ENCODE measurements at places on chromosomes 1 and 21.

DNA sequence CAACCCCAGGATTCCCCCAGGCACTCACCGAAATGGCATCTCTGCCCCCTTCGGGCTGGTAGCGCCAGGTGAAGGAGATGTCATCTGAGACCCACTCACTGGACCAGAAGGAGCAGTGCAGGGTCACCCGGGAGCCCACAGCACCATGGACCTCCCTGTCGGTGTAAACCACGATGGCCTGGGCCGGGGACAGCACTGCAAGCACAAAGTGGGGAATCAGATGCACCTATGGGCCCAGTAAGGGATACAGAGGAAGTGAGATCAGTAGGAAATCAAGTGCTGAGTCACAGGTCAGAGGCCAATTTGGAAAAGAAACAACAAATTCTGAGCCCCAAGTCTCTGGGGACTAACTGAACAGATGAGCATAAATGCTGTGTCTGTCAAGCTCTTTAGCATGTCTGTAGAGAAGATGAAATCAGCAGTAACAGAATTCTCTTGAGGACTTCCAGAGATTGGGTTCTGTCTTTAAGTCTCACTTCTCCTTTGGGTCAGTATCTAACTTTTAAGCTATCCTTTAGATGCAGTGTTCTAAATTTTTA, 2.5 kb downstream of the MPZ start:
- DNase-seq: no peak

DNA sequence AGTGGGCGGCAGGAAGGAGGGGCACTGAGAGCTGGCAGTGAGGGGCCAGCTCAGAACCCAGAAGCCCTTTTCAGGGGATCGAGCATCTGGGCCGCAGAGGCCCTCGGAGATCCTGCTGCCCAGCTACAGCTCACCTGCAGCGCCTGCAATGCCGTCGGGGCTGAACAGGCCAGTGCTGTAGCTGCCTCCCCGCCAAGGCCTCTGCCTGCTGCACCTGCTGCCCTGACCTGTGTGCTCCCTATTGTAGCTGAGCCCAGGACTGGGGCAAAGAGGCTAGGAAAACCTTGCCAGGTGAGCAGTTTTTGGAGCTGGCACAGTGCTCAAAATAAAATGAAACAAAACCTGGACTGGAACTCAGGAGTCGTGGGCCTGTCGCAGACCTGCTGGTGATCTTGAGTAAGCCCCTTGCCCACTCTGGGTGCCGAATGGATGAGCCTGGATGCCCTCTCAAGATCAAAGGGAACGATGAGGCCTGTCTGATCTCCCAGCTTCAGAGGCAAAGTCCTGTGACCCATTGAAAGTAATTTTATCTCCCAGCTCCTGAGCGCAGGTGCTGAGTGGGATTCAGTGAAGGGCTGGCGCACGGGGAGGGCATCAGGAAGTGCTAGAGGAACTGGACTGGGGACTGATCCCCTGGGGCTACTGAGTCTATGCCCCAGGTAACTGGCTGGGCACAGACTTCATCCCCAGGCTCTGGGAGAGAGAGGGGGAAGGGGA, 154.6 kb downstream of the FOXD2 start:
- peak; percentile 52 for DNase-seq

DNA sequence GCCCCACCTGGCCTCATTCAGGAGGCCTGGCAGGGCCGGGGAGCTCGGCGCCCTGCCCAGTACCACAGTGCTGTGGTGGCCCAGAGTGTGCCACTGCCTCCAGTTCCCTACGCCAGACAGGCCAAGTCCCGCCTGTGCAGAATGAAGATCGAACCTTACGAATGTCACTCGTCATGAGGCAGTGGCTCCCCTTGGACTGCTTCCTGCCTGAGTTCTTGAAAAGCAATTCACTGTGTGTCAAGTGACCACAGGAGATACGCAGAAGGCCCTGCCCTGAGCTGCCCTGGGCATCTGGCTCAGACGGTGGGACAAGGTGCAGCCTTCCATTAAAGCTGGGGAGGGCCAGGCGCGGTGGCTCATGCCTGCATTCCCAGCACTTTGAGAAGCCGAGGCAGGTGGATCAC, 49.6 kb upstream of the LRP8 start:
- no peak for DNase-seq

DNA sequence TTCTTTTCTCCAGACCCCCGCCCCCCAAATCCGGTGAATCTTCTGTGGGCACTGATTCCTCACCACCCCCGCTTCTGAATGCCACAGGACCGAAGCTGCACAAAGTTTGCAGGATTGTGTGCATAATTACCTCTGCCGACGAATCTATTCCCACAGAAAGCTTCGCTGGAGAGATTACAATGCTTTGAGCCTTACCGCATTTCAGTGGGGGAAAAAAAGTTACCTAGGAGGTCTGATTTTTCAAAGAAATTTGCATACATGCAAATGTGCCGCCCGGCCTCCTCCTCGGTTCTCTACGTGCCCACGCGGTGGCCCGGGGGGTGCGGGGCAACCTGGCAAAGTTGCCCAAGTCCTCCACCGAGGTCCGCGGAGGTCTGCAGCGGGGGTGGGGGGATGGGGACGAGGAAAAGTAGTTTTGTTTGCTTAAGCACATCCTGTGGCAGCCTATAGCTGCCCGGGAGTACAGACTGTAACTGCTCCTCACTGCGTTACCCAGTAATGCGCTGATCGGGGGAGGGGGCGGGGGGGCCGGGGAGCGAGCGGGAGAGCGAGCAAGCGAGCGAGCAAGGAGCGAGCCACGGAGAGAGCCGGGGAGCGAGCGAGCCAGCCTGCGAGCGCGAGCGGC, 563 bp upstream of the NFIA start:
- DNase-seq: peak; percentile 69

GRCh38 chr1:114627107-114627506, 42.7 kb downstream of the DENND2C start:
- no peak for DNase-seq

GRCh38 chr21:45747233-45747766, 103.8 kb downstream of the PCBP3 start:
- DNase-seq: peak; percentile 39

GRCh38 chr1:156113282-156113950, 1.1 kb upstream of the LMNA start:
- DNase-seq: no peak

DNA sequence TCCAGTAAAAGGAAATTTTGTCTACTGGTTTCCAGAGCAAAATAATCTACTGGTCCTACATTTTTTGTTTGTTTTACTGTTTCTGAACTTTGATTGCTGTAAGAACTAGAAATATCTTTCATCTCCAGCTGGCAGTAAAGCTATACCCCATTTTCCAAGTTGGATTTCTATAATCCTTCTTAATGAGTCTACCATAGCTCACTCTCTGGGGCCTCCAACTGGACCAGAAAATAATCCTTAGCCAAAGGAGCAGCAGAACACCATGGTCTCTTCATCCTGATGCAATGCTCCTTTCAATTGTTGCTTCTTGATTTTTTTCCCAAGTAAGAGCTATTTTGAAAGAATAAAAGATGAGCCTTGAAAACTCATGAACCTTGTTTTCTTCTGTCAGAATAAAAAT, 110.0 kb upstream of the COL11A1 start:
- no peak for DNase-seq

- DNase-seq: peak; percentile 66
These were observed 137.4 kb upstream of the USP25 start for GRCh38 chr21:15592271-15592860.

DNA sequence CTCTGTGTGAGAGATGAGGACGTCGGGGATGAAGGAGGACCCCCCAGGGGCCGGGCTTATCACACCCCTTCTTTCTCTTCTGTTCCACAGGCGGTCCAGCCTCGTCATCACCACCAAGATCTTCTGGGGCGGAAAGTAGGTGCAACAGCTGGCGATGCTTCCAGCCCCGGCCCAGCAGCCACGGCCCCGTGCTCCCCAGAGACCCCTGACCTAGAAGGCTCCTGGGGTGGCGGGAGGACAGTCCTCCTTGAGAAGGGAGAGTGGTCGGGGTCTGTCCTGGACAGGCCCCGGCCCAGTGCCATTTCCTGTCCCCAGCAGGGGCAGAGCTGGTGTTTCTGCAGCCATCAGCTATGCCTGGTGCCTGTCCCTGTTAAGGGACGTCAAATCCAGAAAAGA, 41.7 kb downstream of the KCNAB2 start:
- DNase-seq: no peak

DNA sequence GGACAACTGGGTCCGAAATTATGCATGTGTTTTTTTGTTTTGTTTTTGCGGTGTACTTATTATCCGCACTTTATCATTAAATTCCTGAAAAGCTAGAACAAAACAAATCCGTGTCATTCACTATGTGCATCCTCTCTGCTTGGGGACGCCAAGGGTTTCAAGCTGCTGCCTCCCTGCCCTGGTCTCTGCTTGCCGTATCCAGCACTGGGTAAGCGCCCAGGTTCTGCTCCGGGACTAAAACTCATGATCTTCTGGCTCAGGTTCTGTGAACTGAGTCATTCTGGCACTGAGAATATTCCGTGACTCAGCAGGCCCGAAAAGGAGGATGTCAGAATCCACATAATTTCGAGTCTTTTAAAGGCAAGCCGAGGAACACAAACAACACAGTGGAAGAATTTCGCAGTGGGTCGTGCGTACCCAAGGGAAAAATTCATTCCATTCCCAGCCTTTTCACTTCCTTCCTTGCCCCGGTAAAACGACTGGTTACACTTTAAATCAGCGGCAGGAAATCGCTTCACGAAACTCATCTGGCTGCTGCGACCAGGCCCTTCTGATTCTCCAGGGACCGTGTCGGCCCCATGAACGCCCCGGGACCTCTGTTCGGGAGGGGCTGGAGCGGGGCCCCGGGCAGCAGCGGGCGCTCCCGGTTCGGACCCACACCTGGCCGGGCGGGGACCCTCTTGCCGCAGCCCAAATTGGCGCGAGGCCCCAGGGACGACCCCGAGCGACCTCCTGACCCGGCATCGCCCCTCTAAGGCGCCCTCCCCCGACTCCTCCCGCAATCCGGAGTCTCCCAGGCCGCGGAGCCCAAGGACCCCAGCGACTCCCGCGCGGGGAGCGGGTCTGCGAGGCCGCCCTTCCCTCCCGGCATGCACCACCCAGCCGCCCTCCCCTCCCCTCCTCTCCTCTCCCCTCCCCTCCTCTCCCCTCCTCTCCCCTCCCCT, 746 bp upstream of the LAMC1 start:
- no peak for DNase-seq

DNA sequence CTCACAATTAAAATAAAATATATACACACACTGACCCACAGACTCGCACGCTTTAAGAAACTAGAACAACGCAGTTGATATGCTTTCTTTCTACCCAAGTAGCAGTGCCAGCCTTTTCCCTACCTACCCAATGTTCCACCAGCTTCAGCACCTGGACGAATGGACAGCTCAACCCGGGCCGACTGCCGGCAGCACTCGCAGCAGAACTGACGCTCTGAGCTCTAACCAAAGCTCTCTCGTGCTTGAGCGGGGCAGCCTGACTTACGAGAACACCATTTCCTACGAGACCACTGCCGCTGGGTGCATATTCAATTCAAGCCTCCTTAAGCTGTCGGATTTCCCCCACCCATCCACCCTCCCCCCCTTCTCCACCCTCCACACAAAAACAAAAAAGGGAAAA, 127.4 kb upstream of the DPYD start:
- DNase-seq: peak; percentile 64

DNA sequence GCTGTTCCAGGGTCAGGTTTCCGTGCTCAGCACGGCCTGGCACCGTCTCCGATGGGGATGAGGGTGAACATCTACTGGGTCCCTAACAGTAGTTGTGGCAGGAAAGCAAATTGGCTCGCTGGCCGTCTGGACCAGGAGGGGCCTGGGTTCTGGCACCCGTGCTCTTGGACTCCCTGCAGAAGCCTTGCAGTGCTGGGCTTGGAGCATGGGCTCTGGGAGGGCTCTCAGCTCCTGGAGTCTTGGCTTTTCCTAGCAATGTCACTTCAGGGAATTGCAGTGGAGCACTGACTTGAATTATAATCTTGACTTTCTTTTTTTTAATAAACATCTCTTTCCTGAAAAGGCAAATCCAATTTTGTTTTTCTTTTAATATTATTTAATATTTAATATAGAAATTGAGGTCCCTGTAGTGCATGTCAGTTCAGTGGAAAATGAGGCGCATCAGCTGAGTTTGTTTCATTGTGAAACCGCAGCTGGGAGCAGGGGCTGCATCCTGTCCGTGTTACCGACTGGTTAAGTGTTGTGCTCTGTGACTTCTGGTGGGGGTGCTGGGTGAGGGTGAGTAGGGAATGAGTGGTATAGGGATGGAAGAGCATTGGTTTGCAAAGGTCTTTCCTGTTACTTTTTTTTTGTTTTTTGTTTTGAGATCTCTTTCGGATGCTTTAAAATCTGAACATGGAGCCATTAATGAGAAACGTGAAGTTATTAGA, 64.1 kb downstream of the PEX14 start:
- no peak for DNase-seq

- no peak for DNase-seq
These were observed 98.1 kb downstream of the ADSS2 start for GRCh38 chr1:244353551-244354091.

- DNase-seq: no peak
These were observed 150.8 kb downstream of the ROR1 start for GRCh38 chr1:63924600-63924999.

DNA sequence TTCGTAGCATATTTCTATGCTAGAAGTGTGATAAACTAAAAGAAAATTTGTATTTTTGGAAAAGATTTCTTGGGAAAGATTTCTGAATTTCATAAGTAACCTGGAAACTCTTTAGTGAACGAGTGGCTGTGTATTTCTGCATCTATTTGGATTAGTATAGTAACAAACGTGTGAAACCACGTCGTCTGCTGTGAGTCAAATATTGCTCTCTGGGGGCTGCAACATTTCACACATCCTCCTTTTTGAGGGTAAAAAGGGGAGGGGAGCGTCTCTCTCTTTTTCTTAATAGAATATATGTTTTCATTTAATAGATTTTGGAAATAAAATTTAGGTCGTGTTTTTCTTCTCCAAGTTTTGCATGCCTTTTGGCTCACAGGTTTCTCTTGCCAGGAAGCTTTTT, 44.8 kb downstream of the LHX9 start:
- no peak for DNase-seq

DNA sequence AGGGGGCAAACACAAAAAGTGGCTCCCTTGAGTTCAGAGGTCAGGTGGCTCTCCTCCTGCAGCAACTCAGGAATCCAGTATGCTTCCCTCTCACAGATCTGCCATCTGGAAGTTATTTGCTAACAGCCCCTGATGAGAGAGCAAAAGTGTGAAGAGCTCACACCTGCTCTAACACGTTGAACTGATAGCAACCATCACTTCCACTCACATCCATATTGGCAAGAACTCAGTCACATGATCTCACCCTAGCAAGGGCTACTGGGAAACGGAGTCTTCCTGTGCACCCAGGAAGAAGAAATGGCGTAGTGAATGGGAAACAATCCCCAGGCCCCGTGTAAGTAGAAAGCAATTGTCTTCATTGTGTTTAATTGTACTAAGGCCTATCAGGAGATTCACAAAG, 20.7 kb upstream of the SLC45A1 start:
- DNase-seq: no peak

DNA sequence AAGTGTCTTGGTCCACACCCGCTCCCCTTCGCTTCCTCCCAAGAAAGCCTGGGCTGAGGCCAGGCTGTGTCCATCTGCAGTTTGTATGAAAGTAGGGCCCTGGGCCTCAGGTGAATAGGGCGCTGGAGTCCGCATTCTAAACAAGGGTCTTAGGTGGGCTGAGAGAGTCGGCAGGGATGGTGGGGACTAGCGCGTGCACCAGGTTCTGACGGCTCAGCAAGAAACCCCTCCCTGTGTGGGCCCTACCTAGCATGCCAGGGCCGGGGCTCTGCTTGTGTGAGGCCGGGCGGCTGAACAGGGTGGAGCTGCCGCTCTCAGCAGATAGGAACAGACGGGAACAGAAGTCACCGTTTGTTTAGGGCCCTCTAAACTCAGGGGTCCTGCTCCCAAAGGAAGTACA, 1.7 kb downstream of the ACTRT2 start:
- no peak for DNase-seq

GRCh38 chr1:86156566-86157455, at the start of gene COL24A1:
COL24A1 (minus strand) TSS chr1:86156772; CDS start chr1:86156396, 376 bp downstream.
- DNase-seq: peak; percentile 78

- no peak for DNase-seq
These were observed 7.2 kb downstream of the OBSCN start for GRCh38 chr1:228214921-228215662.
